Lung (tissue), 17 donors: ENCODE measurements at places on chromosomes 2 and 18. TPM values are rescaled to one million over a fixed set of nuclear protein-coding genes. Genes with fewer than 3 reads are reported as not detected.
A peak's percentile ranks its signal among the peaks of the same experiment; 100 is the strongest.

Gene GNLY
- not detected for total RNA-seq

Gene IL36B
- not detected for total RNA-seq

Gene DYNAP
- total RNA-seq, result not detected

Gene SLC5A6
- 32.5 TPM for total RNA-seq

Gene DHRS9
- total RNA-seq, result 1.5 TPM

DNA sequence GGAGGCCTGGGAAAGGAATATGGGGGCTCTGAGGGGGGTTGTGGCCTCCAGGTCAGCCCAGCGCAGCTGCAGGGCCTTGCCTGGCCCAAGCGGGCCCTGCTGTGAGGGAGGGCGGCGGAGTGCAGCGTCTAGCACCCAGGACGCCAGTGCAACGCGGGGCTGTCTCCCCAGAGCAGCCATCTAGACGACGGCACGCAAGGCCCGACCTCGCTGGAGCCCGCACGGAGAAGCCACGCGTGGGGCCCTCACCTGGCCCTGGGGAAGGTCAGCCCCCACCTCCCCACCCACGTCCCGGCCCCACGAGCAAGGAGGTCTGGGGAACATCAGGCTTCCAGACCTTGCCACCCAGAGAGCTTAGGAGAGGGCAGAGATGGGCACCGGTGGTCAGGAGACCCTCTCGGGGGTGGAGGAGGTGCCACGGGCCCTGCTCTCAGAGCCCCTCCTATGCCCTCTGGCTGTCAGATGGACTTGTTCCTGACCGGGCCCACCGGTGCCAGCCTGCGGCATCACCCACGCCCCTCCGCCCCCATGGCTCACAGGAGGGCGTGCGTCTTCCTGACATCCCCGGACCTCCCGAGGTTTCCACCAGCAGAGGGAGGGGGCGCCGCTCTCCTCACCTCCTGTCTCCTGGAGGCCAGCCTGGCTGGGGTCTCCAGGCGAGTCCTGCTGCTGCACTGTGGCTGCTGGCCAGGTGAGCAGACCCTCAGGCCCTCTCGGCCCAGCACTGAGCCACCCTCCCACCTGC is 17.0 kb downstream of the GPR35 start:
- no peak for DNase-seq
- peaks cover 3% of the 10 kb centered on the region for H3K27me3 ChIP-seq
- H3K4me3 ChIP-seq, result no peak overlapping the region
- H3K36me3 ChIP-seq, result no peaks in the 10 kb centered on the region
- no peaks in the 10 kb centered on the region for H3K4me1 ChIP-seq

- no peaks in the 10 kb centered on the region for H3K4me1 ChIP-seq
- H3K36me3 ChIP-seq, result no peaks in the 10 kb centered on the region
- no peaks in the 10 kb centered on the region for H3K27me3 ChIP-seq
- no peak overlapping the region for H3K4me3 ChIP-seq
- no peak overlapping the region for H3K27ac ChIP-seq
- no peak for DNase-seq
Measured at GRCh38 chr2:100017633-100018032, 124.8 kb downstream of the AFF3 start.

DNA sequence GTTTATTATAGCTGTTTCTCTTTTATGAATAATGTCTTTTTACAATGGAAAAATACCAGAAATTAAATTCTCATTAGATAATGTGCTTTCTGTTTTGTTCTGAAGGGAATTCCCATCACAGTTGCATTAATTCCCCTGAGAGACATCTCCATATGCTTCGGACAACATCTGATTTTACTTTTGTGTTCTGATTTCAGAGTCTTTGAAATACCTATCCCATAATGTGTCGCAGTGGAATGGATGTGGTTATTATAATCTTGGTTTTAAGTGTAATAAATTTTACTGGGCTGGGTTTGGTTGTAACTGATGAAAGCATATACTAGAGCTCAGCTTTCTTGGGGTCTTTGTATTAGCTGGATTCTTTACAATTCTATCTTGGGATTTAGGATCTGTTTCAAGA is 12.5 kb downstream of the SPTBN1 start:
- H3K4me3 ChIP-seq, result no peak overlapping the region
- H3K4me1 ChIP-seq, result peaks cover 12% of the 10 kb centered on the region
- H3K36me3 ChIP-seq, result no peaks in the 10 kb centered on the region
- no peak for DNase-seq

GRCh38 chr2:38873763-38874162 is 2.0 kb downstream of the DHX57 start:
- H3K36me3 ChIP-seq, result no peaks in the 10 kb centered on the region
- H3K4me3 ChIP-seq, result no peak overlapping the region
- no peaks in the 10 kb centered on the region for H3K27me3 ChIP-seq
- DNase-seq, result no peak
- H3K27ac ChIP-seq, result no peak overlapping the region

DNA sequence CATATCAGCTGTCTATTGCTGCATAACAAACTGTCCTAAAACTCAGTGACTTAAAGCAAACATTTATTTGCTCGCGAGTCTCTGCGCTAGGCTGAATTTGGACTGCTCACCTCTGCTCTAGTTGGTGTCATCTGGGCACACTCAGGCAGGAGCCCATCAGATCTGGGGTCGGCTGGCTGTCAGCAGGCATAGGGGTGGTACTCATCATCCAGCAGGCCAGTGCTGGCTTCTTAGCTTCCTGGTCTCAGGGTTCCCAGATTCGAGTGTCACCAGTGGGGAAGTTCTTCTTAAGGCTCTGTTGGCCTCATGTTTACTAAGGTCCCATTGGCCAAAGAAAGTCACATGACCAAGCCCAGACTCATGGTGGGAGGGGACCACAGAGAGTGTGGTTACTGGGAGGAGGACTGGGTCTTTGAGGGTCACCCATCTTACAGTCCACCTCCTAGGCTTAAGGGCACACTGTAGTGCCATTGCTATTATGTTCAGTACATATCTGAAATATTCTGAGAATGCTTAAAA is 71.6 kb upstream of the ATG16L1 start:
- H3K4me1 ChIP-seq, result peaks cover 8% of the 10 kb centered on the region
- H3K27me3 ChIP-seq, result no peaks in the 10 kb centered on the region
- no peak for DNase-seq
- H3K4me3 ChIP-seq, result no peak overlapping the region
- H3K36me3 ChIP-seq, result no peaks in the 10 kb centered on the region
- no peak overlapping the region for H3K27ac ChIP-seq

GRCh38 chr2:196012314-196012713 is 56.3 kb downstream of the DNAH7 start:
- DNase-seq, result no peak
- H3K4me3 ChIP-seq, result no peak overlapping the region
- H3K27ac ChIP-seq, result no peak overlapping the region
- H3K36me3 ChIP-seq, result no peaks in the 10 kb centered on the region

DNA sequence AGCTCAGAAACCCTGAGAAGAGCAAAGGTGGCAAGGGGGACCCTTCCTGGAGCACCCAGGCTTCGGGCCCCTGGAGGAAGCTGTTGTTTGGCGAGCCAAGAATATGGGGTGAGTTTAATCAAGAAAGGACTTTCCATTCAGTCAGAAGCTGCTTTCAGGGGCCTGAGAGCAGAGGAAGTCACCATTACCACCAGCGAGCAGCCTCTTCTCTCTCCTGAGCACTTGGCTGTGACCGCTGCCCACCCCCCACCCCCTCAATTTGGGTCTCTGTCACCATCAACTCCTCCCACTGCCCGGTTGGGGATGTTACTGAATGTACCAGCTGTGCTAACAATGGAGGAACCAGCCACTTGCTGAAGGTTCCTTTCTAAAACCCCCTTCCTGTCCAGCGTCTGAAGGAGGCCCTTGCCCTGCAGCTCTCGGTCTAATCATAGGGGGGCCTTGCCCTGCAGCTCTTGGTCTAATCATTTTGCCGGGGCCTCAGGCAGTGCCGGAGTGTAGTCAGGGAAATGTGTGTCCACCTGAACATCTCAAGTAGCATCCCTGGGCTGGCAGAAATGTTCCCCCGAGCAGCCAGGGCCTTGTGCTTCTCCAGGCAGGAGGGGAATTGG is 943 bp downstream of the INPP5D start:
- no peaks in the 10 kb centered on the region for H3K36me3 ChIP-seq
- H3K27ac ChIP-seq, result peak overlapping the region; percentile 96
- H3K27me3 ChIP-seq, result no peaks in the 10 kb centered on the region

GRCh38 chr18:70428439-70428838 is 139.6 kb downstream of the SOCS6 start:
- no peak overlapping the region for H3K4me3 ChIP-seq
- no peaks in the 10 kb centered on the region for H3K27me3 ChIP-seq
- DNase-seq, result no peak
- no peaks in the 10 kb centered on the region for H3K4me1 ChIP-seq
- H3K36me3 ChIP-seq, result no peaks in the 10 kb centered on the region

- H3K4me3 ChIP-seq, result no peak overlapping the region
- H3K36me3 ChIP-seq, result no peaks in the 10 kb centered on the region
- no peak for DNase-seq
- no peaks in the 10 kb centered on the region for H3K27me3 ChIP-seq
- peaks cover 6% of the 10 kb centered on the region for H3K4me1 ChIP-seq
- no peak overlapping the region for H3K27ac ChIP-seq
Measured at GRCh38 chr2:10078704-10079265, 1.4 kb downstream of the CYS1 start.

DNA sequence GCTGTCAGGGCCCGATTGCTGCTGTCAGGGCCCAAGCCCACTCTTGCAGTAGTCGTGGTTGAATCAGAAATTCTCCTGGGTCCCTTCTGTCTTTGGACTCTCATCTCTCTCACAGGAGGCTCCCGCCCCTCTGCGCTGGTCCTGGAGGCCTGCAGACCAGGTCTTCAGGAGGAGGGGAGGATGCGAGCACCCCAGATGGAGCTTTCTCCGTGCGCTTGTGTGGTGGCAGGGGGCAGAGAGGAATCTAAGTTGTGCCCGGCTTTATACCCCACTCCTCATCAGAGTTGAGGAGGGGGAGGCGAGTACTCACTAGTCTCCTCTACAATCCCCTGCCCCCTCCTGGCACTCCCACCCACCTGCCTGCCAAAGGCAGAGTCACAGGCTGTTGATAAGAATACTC is 10.4 kb downstream of the EN1 start:
- no peaks in the 10 kb centered on the region for H3K4me1 ChIP-seq
- DNase-seq, result no peak
- H3K27ac ChIP-seq, result no peak overlapping the region

DNA sequence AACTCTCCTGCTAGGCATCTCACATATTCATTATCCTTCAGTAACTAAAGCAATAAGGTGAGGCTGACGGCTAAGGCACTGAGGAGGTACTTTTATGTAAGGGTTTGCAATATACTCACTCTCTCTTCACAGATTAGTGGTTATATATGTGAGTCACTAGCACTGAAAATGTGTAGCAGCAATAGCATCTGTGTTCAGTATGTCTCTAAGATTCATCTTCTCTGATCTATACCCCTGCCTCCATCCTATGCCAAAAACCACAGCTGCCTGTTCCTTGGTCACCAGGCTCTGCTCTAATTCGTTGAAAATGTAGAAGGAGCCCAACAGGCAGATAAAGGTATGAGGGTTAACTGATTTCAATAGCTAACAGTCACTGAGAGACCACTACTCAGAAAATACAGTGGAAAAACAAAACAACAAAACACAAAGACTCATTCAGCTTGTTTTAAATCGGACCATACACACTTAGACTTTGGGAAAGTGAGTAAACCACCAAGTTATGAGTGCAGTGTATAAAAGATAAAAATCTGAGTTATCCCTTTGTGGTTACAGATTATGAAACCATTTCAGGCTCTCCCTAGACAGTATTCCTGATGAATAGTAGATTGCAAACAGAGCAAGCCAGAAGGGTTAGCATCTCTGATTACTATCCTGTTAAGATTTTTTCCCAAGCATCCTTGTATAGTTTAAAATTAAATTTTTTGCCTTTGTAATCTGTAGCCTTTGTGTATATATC is 75.3 kb upstream of the CYP26B1 start:
- DNase-seq, result no peak
- H3K27ac ChIP-seq, result no peak overlapping the region
- no peaks in the 10 kb centered on the region for H3K36me3 ChIP-seq
- no peaks in the 10 kb centered on the region for H3K27me3 ChIP-seq

DNA sequence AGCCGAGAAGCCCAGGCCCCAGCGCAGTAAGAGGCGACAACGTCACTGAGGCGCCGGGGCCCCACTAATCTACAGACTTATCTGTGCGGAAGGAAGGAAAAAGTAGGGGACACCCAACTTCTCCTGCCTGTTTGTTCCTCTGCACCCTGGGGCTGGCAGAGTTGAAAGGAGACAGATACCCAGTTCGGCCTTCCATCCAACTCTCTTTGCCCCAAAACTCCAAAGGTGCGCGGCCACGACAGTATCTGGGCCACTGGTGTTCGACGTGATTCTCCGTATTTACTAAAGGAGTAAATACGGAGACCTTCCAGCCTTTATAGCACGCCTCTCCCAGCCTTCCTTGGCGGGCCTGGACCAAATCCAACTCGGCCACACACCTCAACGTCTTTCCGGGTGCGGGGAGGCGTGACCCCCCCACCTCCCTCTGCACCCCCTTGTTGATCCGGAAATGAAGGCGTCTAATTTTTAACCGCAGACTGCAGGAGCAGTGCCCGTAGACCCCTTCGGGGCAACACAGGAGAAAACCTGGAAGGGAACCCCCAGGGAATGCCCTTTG is 1.6 kb downstream of the SMAD7 start:
- peak overlapping the region; percentile 97 for H3K27ac ChIP-seq
- peaks cover 15% of the 10 kb centered on the region for H3K36me3 ChIP-seq
- H3K4me3 ChIP-seq, result peak overlapping the region; percentile 74

DNA sequence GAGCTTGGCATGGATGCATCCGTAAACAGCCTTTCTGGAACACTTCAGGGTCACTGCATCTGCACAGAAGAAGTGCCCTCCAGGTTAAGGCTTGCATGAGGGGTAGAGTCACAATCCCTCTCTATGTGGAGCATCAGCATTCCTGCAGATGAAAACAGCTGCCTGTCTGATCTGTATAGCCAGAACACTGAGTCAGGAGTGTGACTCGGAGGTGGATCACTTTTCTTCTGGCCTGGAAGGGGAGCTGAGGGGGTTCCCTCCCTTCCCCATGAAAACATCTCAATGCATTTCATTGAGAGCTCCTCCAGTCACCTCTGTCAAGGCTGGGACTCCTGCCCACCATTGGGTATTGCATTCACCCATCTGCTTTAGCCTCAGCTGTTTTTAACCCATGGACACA is 72.5 kb upstream of the SERPINE2 start:
- H3K4me1 ChIP-seq, result no peaks in the 10 kb centered on the region
- no peak overlapping the region for H3K27ac ChIP-seq
- H3K36me3 ChIP-seq, result no peaks in the 10 kb centered on the region
- DNase-seq, result no peak
- no peak overlapping the region for H3K4me3 ChIP-seq

- no peak overlapping the region for H3K27ac ChIP-seq
- H3K4me3 ChIP-seq, result no peak overlapping the region
- no peaks in the 10 kb centered on the region for H3K36me3 ChIP-seq
- no peak for DNase-seq
- H3K4me1 ChIP-seq, result peaks cover 14% of the 10 kb centered on the region
Measured at GRCh38 chr18:34695310-34695709, 14.8 kb upstream of the DTNA start.
